ENCODE measurements at places on chromosomes 4 and X.

DNA sequence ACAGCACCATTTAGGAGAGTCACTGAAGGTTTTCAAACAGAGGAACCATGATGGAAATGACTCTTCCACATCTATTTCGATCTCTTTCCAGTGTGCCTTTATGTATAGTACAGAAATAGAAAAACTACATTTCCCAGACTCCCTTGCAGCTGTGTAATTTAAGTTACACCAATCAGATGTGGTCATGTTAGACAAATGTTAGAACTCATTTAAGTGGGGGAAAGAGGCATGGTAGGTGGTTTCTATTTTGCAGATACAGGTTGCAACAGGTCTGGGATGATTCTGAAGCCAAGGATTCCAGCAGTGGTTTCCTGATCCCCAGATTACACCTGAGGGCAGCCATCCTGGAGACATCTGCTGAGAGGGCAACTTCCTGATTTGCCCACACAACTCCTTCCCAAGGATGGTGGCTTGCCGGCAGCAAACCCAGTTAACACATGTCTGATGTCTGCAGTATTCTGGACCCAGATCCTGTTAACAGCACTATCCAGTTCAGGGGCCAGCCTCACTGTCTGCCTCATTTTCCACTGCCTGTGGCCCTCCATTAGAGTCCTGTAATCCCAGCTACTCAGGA lies 38.7 kb upstream of the PDK3 start:
- H3K36me3 ChIP-seq, result no peaks in the 10 kb centered on the region
- no peaks in the 10 kb centered on the region for H3K27me3 ChIP-seq
- H3K4me3 ChIP-seq, result no peak overlapping the region
- peaks cover 8% of the 10 kb centered on the region for H3K4me1 ChIP-seq

GRCh38 chrX:37998586-37999262 lies 7.6 kb upstream of the SYTL5 start:
- H3K4me3 ChIP-seq, result no peak overlapping the region
- H3K36me3 ChIP-seq, result no peaks in the 10 kb centered on the region
- no peaks in the 10 kb centered on the region for H3K4me1 ChIP-seq
- no peak for DNase-seq
- no peak overlapping the region for H3K27ac ChIP-seq

GRCh38 chr4:76589402-76589801 lies 154.4 kb downstream of the SHROOM3 start:
- no peak for DNase-seq
- no peak overlapping the region for H3K27ac ChIP-seq
- no peak overlapping the region for H3K4me3 ChIP-seq
- no peaks in the 10 kb centered on the region for H3K4me1 ChIP-seq

DNA sequence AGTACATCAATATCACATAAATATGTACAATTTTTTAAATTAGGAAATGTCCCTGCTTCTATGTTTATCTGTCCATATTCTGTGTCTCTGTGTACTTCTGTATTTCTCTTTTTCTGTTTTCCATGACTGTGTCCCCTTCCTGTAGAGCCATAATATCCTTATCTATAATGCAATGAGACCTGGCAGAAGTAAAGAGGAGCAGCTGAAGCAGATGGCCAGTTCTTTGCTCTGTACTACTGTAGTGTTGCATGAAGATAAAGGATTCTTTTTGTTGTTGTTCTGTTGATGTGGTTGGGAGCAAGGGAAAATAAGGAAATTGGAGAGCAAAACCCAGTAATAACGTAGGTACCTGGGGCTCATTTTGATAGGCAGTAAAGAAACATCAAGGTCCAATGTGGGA lies 301.7 kb downstream of the ADGRL3 start:
- H3K36me3 ChIP-seq, result no peaks in the 10 kb centered on the region
- DNase-seq, result no peak
- no peak overlapping the region for H3K4me3 ChIP-seq
- no peaks in the 10 kb centered on the region for H3K4me1 ChIP-seq
- no peaks in the 10 kb centered on the region for H3K27me3 ChIP-seq

- DNase-seq, result no peak
- H3K4me3 ChIP-seq, result no peak overlapping the region
- no peaks in the 10 kb centered on the region for H3K27me3 ChIP-seq
- no peak overlapping the region for H3K27ac ChIP-seq
These were observed 69.8 kb upstream of the LONRF3 start for GRCh38 chrX:118904664-118905063.

- H3K27ac ChIP-seq, result no peak overlapping the region
- no peak for DNase-seq
- no peaks in the 10 kb centered on the region for H3K4me1 ChIP-seq
- H3K27me3 ChIP-seq, result no peaks in the 10 kb centered on the region
- H3K36me3 ChIP-seq, result no peaks in the 10 kb centered on the region
- H3K4me3 ChIP-seq, result no peak overlapping the region
These were observed 85.1 kb upstream of the SMAD1 start for GRCh38 chr4:145396581-145396980.

- H3K4me3 ChIP-seq, result no peak overlapping the region
- H3K36me3 ChIP-seq, result no peaks in the 10 kb centered on the region
- DNase-seq, result no peak
- H3K4me1 ChIP-seq, result no peaks in the 10 kb centered on the region
- H3K27ac ChIP-seq, result no peak overlapping the region
These were observed 516.6 kb downstream of the PPARGC1A start for GRCh38 chr4:23373261-23373660.

DNA sequence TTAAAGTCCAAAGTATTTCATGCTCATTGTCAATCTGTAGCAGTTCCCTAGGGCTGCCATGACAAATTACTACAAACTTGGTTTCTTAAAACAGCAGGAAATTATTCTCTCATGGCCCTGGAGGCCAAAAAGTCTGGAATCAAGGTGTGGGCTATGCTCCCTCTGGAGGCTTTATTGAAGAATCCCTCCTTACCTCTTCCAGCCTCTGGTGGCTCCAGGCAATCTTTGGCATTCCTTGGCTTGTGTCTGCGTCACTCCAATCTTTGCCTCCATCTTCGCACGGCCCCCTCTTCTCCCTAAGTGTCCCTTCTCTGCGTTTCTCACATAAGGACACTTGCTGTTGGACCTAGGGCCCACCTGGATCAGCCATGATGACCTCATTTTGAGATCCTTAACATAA lies 170.4 kb downstream of the SMIM20 start:
- H3K27ac ChIP-seq, result no peak overlapping the region
- no peak for DNase-seq
- no peaks in the 10 kb centered on the region for H3K27me3 ChIP-seq
- H3K4me1 ChIP-seq, result peaks cover 4% of the 10 kb centered on the region

- DNase-seq, result no peak
- H3K4me3 ChIP-seq, result no peak overlapping the region
- H3K27me3 ChIP-seq, result no peaks in the 10 kb centered on the region
These were observed 339.2 kb downstream of the TMA16 start for GRCh38 chr4:163833669-163834068.

GRCh38 chrX:63349307-63349706 lies 1.8 kb downstream of the SPIN4 start:
- no peak for DNase-seq
- no peak overlapping the region for H3K4me3 ChIP-seq
- H3K27ac ChIP-seq, result no peak overlapping the region
- H3K36me3 ChIP-seq, result no peaks in the 10 kb centered on the region

- no peak overlapping the region for H3K27ac ChIP-seq
- H3K4me3 ChIP-seq, result no peak overlapping the region
- no peaks in the 10 kb centered on the region for H3K27me3 ChIP-seq
- H3K4me1 ChIP-seq, result no peaks in the 10 kb centered on the region
These were observed 264.8 kb upstream of the IGFBP7 start for GRCh38 chr4:57374866-57375595.

GRCh38 chr4:103497692-103498091 lies 222.1 kb downstream of the TACR3 start:
- H3K4me1 ChIP-seq, result no peaks in the 10 kb centered on the region
- no peaks in the 10 kb centered on the region for H3K36me3 ChIP-seq

GRCh38 chr4:13989501-13989900 lies 362.0 kb upstream of the BOD1L1 start:
- H3K27me3 ChIP-seq, result no peaks in the 10 kb centered on the region
- no peak for DNase-seq
- no peak overlapping the region for H3K4me3 ChIP-seq
- H3K36me3 ChIP-seq, result no peaks in the 10 kb centered on the region
- H3K27ac ChIP-seq, result no peak overlapping the region

DNA sequence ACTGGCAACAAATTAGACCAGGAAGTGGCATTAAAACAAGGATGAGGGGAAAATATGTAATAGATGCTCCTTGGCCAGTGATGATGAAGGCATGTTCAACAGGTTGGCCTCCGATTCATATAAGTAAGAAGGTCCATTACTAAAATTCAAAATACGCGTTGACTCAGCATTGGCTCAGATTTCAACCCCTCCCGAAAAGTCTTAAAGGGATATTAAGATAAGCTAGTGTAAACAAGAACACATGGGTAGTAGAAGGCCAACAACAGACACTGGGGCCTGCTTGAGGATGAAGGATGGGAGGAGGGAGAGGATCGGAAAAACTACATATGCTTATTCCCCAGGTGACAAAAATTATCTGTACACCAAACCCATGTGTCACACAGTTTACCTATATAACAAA lies 19.1 kb upstream of the LAP3 start:
- H3K4me3 ChIP-seq, result no peak overlapping the region
- H3K27me3 ChIP-seq, result peaks cover 3% of the 10 kb centered on the region
- H3K4me1 ChIP-seq, result no peaks in the 10 kb centered on the region
- H3K36me3 ChIP-seq, result no peaks in the 10 kb centered on the region
- H3K27ac ChIP-seq, result no peak overlapping the region

DNA sequence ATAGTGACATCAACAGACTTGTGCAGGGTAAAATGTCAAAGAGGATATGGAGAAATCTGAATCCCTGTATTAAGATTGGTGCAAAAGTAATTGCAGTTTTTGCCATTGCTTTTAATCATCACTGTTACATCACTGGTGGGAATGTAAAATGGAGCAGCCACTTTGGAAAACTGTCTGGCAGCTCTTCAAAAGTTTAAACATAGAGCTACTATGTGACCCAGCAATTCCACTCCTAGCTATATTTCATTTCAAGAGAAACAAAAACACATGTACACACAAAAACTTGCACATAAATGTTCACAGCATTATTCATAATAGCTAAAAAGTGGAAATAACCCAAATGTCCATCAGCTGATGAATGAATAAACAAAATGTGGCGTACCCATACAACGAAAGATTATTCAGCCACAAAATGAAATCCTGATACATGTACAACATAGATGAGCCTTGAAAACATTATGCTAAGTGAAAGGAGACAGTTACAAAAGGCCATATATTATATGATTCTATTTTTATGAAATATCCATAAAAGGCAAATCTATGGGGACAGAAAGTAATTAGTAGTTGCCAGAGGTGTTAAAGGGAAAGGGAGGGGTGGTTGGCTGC lies 106.4 kb downstream of the AMELX start:
- H3K4me1 ChIP-seq, result no peaks in the 10 kb centered on the region
- no peak overlapping the region for H3K4me3 ChIP-seq
- no peaks in the 10 kb centered on the region for H3K27me3 ChIP-seq
- H3K36me3 ChIP-seq, result no peaks in the 10 kb centered on the region

DNA sequence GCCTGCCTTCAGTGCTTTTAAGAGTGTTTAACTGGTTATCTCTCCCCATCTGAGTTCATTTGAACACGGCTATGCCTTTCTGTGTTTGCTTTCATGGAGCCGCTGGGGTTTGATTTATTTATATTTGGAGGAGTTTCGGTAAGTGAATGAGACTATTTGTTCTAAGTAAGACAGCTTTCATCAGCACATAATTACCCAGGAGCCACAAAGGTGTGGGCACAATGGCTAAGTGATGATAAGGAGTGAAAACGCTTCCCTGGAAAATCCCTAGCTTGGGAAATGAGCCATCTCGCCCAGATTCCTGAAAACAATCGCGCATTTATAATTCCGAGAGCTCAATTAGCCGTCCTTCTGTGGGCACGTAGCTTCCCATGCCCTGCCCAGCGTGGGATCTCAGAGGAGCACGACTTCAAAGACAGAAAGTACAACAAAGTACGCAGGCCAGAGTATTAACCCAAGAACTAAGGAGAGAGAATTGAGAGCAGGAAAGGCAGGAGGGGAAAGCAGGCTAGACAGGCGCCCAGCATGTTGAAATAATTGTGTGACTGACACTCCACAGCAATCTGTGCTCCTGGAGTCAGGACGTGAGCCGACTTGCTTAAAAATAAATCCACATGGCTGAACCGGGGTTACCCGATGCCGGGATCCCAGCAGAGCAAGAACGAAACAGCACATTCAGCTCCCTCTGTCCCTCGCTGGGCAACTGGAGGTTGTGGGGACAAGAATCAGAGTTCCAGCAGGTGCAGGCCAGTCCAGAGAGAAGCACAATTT lies 99.0 kb downstream of the DHRSX start:
- H3K36me3 ChIP-seq, result no peaks in the 10 kb centered on the region
- H3K4me1 ChIP-seq, result no peaks in the 10 kb centered on the region
- no peaks in the 10 kb centered on the region for H3K27me3 ChIP-seq
- no peak overlapping the region for H3K27ac ChIP-seq

DNA sequence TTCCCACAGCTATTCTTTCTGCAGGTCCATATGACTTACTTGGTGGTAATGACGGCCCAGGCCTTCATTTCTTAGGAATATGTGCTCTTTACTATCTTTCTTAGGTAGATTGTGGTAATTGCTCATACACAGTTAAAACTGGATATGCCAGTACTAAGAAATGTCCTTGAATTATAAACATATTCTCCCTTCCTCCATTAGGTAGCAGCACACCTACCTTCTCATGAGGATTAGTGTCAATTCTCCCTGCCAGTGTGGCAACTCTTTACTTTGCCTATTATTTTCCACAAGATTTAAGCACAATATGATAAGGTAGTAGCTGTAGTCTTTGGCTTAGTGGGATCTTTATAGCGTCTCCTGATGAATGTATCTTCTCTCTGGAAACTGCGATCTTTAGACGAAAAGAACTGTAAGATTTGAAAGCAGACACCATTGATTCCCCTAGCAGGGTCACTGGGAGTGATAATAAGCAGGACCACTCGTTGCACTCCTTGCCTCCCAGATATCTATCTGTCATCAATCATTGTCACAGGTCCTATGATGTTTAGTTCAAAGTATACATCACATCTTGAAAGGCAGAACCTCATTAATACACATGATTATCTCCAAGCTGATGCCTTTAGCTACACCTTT lies 1240.7 kb downstream of the C4orf33 start:
- no peak for DNase-seq
- H3K4me1 ChIP-seq, result no peaks in the 10 kb centered on the region
- no peaks in the 10 kb centered on the region for H3K27me3 ChIP-seq
- no peaks in the 10 kb centered on the region for H3K36me3 ChIP-seq

- no peaks in the 10 kb centered on the region for H3K27me3 ChIP-seq
- DNase-seq, result no peak
- H3K4me3 ChIP-seq, result no peak overlapping the region
- no peak overlapping the region for H3K27ac ChIP-seq
- peaks cover 17% of the 10 kb centered on the region for H3K4me1 ChIP-seq
These were observed 4.3 kb downstream of the PGRMC1 start for GRCh38 chrX:119240356-119240755.

- H3K27ac ChIP-seq, result no peak overlapping the region
- H3K27me3 ChIP-seq, result no peaks in the 10 kb centered on the region
- H3K4me3 ChIP-seq, result no peak overlapping the region
- peaks cover 24% of the 10 kb centered on the region for H3K36me3 ChIP-seq
- no peak for DNase-seq
These were observed 16.6 kb downstream of the DKC1 start for GRCh38 chrX:154779261-154779660.
